ENCODE measurements at places on chromosomes 2 and 18.

DNA sequence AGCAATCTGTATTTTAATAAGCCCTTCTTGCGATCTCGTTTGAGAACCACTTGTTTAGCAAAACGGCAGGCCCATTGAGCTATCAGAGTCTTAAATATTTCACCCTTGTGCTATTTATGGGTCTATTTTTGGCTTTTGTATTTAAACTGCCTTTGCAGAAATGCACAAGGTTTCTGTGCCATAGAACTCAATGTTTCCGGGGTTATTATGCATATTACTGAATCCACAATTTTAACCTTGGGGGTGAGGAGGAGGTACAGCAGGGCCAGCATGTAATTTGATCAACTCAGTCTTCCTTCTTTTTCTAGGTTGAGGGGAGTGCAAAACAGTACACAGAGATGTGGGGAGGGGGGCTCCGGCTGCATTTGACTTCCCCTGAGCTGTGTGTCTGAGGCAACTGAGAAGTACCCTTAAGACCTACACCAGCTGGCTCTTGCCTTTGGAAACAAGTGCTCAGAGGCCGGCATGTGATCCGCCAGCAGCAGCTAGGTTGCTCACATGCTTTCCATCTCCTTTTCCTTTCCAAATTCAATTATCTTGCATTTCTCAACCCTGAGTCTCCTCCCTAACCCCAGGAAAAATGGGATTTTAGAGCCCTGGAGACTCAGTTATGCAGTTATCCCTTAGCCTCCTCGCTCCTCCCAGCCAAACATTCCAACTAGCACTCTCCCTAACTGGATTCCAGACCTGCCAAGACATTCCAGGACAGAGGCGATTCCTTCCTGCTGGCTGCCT, 103.0 kb downstream of the HNRNPLL start:
- DNase-seq: no peak

GRCh38 chr2:8089596-8089995, 592.3 kb upstream of the ID2 start:
- no peak for DNase-seq

DNA sequence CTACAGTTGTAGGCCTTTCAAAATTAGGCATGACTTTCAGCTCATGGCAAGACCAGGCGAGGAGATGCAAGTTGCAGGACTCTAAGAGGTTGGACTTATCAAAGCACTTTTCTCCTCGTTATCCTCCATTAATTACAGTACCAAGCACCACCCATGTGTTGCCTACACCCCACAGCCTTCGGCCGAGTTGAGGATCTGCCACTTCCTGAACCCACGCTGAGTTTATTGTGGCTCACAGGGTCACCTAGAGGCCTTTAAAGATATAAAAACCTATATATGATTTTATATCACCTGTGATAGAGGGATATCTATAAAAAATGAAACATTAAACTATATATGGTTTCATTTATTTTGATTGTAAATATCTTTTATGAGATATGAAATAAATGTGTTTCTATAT, 2.6 kb downstream of the UGT1A10 start:
- DNase-seq: no peak

DNA sequence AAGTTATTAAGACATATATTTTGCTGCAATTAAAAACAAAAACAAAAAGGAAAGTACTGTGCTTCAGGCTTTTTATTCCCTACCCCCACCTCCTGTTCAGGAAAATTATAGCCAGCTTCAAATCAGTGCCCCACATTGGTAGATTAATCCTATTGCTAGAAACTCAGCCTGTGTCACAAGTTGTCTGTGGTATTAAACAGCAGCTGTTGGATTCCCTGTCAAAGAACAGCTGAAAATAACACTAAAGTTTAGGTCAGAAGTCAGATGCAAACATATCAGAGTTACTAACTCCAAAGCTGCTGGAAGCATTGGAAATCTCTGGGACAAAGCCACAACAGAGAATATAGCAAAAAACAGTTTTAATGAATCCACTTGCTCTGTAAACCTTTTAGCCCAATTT, 818 bp upstream of the CCDC141 start:
- DNase-seq: no peak

GRCh38 chr2:84338069-84338468, 121.0 kb downstream of the SUCLG1 start:
- no peak for DNase-seq

- no peak for DNase-seq
These were observed 84.0 kb downstream of the SH3RF3 start for GRCh38 chr2:109212836-109213563.

GRCh38 chr2:45180779-45181178, 171.5 kb upstream of the SIX2 start:
- no peak for DNase-seq

DNA sequence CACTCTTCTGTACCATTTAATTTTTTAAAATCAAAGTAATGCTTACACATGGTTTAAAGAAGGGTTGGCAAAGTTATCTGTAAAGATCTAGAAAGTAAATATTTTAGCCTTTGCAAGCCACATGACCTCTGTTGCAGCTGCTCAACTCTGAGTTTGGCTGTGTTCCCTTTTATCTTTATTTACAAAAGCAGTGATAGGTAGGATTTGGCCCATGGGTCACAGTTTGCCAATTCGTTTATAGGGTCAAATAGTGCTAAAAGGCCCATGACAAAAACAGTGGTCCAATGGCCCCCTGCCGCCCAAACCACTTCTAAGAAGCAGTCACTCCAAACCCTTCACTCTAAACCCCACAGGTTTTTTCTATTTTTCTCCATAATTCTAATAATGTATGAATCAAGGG, 124.8 kb downstream of the PARD3B start:
- DNase-seq: no peak

DNA sequence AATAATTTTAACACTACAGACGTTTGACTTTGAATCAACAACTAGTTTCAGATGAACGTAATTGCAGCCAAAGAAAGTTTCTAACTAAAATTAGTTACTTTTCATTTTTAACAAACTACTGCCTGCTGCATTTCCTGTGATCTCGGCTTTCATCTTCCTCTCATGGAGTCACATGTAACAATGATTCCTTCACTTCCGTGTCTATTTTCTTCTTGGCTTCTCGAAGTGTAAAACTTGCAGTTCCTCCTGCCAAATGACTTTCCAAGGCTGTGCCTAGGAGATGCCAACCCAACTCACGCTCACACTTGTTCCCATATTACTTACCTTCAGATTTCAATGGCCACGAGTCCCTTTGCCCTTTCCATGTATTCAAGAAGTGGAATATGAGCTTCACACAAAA, 1406.3 kb upstream of the CELF4 start:
- DNase-seq: no peak

DNA sequence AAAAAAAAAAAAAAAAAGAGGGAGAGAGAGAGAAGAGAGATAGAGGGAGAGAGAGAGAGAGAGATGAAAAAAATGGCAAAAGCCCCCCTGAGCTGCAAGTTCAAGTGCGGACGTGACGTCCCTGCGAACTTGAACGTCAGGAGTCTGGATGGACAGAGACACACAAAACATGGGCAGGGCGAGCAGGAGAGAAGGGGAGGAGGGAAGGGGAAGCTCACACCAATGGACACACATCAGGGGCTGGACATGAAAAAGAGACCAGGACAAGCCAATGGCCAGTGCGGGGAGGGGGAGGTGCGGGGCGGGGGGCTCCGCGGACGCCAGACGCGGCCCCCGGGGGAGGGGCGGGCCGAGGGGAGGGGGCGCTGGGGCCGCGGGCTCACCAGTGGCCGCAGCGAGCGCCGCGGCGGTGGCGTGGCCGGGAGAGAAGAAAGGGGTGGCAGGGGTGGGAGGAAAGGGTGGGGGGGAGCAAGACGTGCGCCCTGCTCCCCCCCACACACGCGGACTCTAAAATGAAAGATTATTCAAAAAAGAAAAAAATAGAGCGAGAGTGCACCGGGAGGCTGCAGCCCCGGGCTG, at the start of gene BCL11A:
Gene BCL11A, minus strand, starts transcription at position 160 of the 579 bp plus-strand sequence. CDS start 384 bp downstream, outside the sequence.
- DNase-seq: no peak

- DNase-seq: no peak
These were observed 23.4 kb downstream of the NRP2 start for GRCh38 chr2:205705511-205706349.

DNA sequence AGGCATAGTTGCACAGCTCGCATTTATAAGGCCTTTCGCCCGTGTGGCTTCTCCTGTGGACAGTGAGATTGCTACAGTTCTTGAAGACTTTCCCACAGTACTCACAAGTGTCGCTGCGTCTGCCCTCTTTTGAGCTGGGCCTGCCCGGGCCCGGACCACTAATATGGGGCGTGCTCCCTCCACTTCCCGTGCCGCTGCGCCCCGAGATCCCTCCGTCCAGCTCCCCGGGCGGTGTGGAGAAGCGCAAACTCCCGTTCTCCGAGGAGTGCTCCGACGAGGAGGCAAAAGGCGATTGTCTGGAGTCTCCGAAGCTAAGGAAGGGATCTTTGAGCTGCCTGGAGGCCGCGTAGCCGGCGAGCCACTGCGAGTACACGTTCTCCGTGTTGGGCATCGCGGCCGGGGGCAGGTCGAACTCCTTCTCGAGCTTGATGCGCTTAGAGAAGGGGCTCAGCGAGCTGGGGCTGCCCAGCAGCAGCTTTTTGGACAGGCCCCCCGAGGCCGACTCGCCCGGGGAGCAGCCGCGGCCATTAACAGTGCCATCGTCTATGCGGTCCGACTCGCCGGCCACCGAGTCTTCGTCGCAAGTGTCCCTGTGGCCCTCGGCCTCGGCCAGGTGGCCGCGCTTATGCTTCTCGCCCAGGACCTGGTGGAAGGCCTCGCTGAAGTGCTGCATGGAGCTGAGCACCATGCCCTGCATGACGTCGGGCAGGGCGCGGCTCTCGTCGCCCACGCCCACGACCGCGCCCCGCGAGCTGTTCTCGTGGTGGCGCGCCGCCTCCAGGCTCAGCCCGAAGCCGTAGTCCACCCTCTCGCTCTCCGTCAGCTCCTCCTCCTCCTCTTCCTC, 92.7 kb downstream of the BCL11A start:
- no peak for DNase-seq

DNA sequence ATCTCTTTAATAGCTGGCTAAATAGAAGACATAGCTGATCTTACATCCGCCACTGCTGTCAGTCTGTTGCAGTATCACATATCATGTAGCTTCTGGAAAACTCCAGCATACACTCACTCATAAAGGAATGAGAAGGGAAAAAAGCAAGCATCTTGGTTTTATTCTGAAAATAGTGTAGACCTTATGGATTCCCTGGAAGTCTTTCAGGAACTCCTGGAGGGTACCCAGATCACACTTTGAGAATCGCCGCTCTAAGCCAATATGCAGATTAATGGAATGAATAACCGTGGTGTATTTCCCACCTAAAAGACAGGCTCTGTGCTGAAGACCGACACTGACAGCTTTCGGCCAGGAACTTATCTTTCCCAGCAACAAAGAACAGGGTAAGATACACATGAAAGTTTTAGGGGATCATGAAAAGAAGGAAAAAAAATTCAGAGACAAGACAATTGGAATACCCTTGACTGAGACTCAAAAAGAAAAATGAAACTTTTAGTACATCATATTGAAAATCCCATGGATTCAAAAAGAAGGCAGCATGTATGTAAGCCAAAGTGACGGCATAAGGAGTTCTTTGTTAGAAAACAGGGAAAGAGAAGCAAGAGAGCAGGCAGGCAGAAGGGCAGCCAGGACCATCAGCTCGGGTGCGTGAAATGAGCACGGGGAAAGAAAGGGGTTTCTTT, 56.4 kb upstream of the SEC11C start:
- no peak for DNase-seq

GRCh38 chr18:73617981-73618380, 529.7 kb downstream of the FBXO15 start:
- no peak for DNase-seq

DNA sequence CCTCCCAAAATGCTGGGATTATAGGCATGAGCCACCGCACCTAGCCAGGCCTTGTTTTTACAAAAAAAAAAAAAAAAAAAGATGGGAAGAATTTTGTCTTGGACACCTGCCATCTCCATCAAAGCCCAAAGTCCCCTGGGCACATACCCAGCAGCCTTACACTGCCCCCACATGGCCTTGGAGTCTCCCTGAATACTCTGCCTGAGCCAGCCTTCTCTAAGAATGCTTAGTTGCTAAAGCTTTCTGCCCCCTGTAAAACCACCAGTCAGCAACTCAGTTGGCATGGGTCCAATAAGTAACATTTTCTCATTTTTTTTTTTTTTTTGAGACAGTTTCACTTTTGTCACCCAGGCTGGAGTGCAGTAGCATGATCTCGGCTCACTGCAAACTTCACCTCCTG, 40.6 kb downstream of the SPC25 start:
- no peak for DNase-seq

DNA sequence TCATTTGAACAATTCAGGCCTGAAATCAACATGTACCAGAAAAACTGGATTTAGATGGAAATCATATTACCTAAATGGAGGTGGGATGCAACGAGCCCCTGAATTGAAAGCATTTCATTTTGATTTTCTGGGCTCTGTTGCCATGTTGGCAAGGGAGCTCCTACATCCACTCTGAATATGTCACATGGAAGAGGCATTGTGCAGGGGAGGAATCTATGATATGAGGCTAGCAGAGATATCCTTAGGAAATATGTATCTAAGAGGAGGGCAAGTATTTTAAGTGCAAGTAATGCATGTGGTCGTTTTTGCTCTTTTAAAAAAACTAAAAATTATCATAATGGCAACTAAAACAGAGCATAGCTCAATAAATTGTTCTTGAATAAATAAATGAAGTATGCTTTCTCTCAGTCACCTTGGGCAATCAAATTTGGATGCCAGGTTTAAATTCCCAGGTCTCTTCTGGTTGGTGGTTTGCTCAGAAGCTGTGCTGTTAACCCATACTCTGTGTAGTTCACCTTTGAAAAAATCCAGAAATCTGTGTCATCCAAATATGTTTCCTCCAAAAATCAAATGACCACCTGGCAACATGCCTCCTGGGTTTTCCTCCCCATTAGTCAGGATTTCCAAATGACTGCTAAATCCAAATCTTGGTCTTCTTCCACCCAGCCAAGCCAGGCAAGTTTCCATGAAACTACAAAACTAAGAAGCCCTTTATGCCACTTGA, 6.5 kb upstream of the LGALSL start:
- DNase-seq: no peak

DNA sequence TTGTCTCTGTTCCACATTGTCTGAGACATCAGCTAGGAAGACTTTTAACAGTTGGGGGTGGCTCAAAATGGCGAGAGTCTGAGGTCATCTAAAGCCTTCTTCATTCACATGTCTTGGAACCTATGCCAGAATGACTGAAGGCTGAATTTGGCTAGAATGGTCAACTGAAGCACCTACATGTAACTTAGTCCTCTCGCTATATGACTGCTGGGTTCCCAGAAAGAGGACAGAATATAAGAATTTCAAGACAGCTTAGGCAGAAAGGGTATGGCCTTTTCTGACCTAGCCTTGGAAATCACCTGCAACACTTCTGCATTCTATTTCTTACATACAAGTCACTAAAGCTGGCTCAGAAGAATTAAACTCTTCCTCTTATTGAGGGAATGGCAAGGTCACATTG, 75.6 kb upstream of the OTX1 start:
- DNase-seq: no peak
